ENCODE measurements at places on chromosomes 16 and 17.

DNA sequence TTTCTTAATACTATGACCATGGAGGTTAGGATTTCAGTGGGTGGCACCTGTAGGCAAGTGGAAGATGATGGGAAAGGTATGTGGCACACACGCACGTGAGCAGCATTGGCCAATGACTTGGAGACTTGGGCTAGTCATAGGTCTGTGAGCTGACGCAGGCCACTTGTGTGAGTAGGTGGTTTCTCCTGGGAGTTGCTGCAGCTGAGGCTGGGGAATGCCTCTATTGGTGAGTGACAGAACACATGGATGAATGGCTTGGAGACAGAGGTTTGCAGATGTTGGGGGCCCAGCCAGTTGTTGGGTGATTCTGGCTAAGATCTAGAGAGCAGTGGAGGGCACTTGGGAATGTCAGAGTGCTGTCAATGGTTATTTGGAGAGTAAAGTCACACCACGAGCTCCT is 64.1 kb downstream of the MARF1 start:
- no peak for DNase-seq

- no peak for DNase-seq
Observed at GRCh38 chr16:67112591-67113399, 3.1 kb downstream of the PHAF1 start.

- no peak for DNase-seq
Observed at GRCh38 chr16:14334366-14335080, 263.4 kb downstream of the MRTFB start.

DNA sequence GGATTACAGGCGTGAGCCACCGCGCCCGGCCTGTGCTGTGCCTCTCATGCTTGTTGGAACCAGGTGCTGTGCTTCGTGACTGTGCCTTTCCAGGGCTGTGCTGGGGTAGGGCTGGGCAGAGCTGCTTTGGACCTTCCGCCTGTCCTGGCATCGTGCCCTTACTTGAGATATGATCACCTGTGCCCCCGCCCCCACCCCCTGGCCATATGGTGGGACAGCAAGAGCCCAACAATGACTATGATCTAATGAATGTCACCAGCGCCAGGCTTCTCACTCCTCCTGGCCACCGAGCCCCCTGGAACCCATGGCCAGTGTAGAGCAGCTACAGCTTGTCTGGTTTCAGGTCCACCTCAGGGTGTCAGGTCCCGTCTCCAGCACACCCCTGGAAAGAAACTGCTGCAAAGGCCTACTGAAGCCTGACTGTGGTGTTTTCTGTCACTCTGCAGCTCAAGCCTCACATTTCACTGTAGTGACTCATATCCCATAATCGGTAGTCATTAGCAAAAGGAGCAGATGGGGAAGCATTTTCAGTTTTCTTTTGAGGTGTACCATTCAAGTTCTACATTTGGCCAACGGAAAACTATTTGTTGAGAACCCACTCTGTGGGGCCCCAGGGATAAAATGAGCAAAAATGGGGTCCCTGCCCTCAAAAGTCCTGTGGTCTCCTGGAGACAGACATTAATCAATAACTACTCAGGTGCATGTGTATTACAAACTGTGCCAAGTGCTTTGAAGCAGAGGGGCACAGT is 22.1 kb downstream of the FCSK start:
- no peak for DNase-seq

DNA sequence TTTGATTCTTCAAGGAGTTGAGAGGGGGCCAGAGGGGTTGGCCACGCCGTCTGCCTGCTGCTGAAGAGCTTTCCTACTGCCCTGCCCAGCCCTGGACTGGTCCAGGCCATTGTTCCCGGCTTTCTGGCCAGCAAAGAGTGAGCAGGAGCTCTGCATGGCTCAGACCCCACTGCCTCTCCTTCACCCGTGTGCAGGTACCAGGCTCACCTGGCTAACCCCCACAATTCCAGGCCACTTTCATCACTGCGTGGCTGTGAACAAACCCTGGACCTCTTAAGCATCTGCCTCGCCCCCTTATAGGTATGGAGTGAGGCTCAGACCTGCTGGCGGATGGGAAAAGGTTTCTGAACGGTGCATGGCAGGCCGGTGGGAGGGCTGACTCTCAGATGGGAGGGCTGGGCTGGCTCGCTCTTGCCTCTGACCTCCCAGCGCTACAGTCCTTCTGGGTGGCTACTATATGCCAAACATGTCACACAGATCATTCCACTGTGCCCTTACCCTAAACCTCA is 8.9 kb downstream of the ZNF319 start:
- DNase-seq: no peak

- DNase-seq: no peak
Observed at GRCh38 chr17:17978481-17979424, 6.1 kb downstream of the DRC3 start.

DNA sequence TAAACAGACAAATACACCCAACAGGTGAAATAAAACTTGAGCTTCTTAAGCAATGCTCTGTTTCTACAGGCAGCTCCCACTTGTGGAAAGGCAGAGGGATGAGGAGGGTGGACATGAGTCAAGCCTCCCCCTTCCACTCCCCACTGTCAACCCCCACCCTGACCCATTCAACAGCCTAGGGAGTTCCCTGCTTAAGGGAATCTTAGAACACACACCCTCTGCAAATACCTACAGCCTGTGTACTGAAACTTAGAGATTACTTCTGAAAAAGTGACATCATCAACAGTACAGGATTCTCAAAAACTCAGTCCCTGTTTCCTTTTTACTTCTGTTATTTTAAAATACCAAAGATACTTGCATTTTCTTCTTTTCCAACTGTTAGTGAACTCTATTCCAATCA is 345.4 kb downstream of the SOX9 start:
- no peak for DNase-seq

GRCh38 chr17:64148699-64149098 is 18.8 kb upstream of the ERN1 start:
- DNase-seq: peak; percentile 55

DNA sequence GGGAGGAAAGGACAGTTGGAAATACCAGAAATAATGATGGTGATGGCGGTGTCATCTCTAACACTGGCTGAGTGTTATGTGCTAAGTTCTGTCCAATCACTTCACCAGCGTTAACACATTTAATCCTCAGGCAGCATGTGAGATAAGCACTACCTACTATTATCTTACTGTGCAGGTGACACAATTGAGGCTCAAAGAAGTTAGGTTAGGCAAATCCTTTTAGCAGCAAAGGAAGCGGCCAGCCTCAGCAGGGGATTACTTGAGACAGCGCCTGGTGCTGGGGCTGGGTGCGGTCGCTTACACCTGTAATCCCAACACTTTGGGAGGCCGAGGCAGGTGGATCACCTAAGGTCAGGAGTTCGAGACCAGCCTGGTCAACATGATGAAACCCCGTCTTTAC is 18.7 kb upstream of the DHX8 start:
- no peak for DNase-seq

GRCh38 chr17:76014100-76014924 is 12.8 kb downstream of the EVPL start:
- DNase-seq: peak; percentile 24

DNA sequence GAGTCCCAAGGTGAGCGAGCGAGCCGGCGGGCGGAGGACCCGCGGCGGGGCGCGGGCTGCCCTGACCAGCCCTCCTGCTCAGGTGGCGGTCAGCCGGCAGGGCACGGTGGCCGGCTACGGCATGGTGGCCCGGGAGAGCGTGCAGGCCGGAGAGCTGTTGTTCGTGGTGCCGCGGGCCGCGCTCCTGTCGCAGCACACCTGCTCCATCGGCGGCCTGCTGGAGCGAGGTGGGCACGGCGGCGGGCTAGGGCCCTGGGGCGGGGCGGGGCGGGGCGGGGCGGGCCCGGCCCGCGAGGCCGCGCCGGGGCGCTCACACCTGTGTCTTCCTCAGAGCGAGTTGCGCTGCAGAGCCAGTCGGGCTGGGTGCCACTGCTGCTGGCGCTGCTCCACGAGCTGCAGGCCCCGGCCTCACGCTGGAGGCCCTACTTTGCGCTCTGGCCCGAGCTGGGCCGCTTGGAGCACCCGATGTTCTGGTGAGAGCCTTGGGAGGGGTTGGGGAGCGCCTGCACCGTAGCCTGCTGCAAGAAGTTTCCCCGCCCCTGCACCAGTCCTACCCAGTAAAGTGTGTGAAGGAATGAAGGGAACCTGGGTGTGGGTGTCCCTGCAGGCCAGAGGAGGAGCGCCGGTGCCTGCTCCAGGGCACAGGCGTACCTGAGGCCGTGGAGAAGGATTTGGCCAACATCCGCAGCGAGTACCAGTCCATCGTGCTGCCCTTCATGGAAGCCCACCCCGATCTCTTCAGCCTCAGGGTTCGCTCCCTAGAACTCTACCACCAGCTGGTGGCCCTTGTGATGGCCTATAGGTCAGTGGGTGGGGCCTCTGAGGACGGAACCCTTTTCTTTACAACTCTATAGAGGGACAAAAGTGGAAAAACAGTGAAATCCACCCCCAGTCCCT is 802 bp downstream of the SETD6 start:
- no peak for DNase-seq

DNA sequence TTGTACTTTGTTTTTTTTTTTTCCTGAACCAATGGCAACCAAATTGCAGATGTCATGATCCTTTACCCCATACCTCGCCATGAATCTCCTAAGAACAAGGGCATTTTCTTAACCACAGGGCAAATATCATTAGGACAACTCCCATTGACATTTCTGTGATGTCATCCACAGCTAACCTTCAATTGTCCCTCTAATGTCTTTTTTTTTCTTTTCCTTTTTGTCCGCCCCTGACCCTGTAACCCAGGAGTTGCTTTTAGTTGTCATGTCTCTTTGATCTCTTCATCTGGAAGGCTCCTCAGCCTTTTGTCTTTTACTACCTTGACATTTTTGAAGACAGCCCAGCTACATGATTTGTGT is 410 bp upstream of the NAGPA start:
- no peak for DNase-seq

DNA sequence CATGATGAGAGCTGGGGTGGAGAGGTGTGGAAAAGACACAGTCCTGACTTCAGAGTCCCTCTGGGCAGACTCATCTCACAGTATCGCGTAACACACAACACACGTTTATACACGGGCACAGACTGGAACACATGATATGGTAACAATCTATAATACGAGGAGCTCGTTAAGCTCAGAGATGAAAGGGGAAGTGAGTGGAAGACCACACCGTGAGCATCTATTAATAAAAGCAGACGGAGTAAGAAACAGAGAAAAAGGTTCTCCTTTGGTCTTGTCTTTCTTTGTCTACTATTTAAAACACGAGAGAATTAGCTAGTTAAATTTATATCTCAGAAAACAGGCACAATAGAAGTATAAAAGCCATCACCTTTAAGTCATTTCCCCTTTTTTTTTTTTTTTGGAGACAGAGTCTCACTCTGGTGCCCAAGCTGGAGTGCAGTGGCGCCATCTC is 13.5 kb downstream of the ANKRD11 start:
- DNase-seq: no peak

GRCh38 chr16:89974870-89975269 is 26.3 kb downstream of the DEF8 start:
- no peak for DNase-seq

Measured in hypothalamus (tissue), 51 donors.